Uterine smooth muscle cell (primary cell): ENCODE measurements at places on chromosomes 16 and 17. TPM values are rescaled to one million over a fixed set of nuclear protein-coding genes. Genes with fewer than 3 reads are reported as not detected.

The C17orf100 gene
- total RNA-seq = 0.44 and 0.75 TPM in 2 replicates

The CCL4 gene
- total RNA-seq = not detected in 2 replicates

The CIITA gene
- under 0.01 and 0.22 TPM in 2 replicates for total RNA-seq

The CEMP1 gene
- 0.12 TPM in 1 of 2 replicates, not detected in the other for total RNA-seq

The AHSP gene
- not detected in 2 replicates for total RNA-seq

The KCNJ16 gene
- not detected in 2 replicates for total RNA-seq

The NPIPB13 gene
- 0.33 and 0.75 TPM in 2 replicates for total RNA-seq

The GNGT2 gene
- total RNA-seq = not detected in 2 replicates

The MFAP4 gene
- 4.8 and 21.7 TPM in 2 replicates for total RNA-seq

The ZNF768 gene
- 20.3 and 21.6 TPM in 2 replicates for total RNA-seq
